ENCODE measurements at places on chromosomes 6 and 20.
A peak's percentile ranks its signal among the peaks of the same experiment; 100 is the strongest.

- DNase-seq, result no peak
Observed at GRCh38 chr20:63502671-63503172, 3.8 kb upstream of the EEF1A2 start.

GRCh38 chr6:170436209-170436809 is 116.8 kb downstream of the PSMB1 start:
- no peak for DNase-seq

- no peak for DNase-seq
Observed at GRCh38 chr6:33592595-33593413, 12.7 kb upstream of the BAK1 start.

GRCh38 chr6:156883497-156884252 is 106.5 kb downstream of the ARID1B start:
- DNase-seq, result peak; percentile 86

- no peak for DNase-seq
Observed at GRCh38 chr6:169101036-169101805, 152.4 kb downstream of the THBS2 start.

DNA sequence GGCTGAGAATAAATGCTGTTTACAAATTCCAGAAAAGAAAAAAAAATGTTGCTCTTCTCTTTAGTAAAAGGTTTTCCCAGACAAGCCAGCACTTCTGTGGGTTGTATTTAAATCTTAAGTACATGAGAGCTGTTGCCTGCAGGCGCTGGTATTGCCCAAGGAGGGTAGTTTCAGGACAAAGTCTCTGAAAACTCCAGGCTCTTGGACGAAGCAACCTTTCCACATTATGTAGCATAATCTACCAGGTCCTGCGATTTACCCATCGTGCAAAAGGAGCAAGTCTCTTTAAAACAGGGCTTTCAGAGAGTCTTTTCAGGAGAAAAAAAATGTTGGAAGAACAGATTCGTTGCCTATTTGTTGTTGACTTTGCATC is 65.6 kb downstream of the PLG start:
- DNase-seq, result no peak

GRCh38 chr6:70166088-70166958 is 136.6 kb downstream of the COL9A1 start:
- peak; percentile 30 for DNase-seq

GRCh38 chr6:3665608-3666007 is 85.9 kb downstream of the PXDC1 start:
- DNase-seq, result no peak

- no peak for DNase-seq
Observed at GRCh38 chr6:23199541-23199940, 630.2 kb downstream of the HDGFL1 start.

DNA sequence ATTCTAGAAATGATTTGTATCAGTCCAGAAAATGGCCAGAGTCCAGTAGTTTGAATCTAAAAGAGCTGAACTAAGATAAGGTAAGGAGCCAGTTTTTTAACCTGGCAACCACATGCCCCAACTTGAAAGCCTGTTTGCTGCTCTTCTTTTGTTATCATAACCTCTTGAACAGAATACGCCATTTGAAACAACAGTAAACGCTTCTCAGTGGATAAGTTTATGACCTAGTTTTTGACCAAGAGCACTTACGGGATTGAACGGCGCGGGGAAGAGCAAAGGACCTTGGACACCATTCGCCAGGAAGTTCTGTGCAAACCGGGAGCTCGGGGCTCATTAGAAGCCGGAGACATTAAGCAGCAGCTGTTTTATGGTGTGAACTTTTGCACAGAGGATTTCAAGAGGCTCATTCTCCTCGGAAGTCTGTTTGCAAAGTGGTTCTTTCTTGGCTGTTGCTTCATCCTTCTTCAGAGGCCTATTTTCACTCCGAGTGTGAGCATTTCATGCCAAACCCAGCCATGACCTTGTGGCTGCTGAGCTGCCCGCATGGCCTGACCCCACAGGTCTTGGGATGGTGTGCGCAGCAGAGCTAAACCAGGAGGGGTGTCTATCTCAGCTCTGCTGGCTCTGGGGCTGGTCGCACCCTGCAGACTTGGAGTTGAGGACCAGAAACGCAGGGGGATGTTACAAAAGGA is 215.1 kb downstream of the SOX4 start:
- peak; percentile 94 for DNase-seq

GRCh38 chr6:147046141-147046877 is 157.9 kb upstream of the STXBP5 start:
- DNase-seq, result no peak

- DNase-seq, result no peak
Observed at GRCh38 chr20:38589351-38589750, 8.4 kb downstream of the ADIG start.

DNA sequence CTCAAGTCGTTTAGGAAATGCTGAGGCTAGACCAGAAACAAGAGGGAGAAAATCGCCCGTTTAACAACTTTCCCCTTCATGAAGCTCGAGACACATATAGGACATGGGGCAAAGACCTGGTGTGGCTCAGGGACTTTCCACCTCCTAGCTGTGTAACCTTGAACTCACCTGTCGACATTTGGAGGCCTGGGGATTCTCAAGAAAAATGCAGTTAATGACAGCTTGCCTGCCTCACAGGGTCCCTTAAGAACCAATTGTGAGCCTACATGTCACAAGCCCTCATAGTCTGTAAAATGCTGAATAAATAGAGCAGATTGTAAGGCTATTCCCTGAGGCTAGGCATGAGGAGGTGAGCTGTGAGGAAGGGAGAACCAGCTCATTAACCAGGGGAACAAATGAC is 35.1 kb downstream of the MGME1 start:
- DNase-seq, result no peak

- DNase-seq, result no peak
Observed at GRCh38 chr6:43798688-43799444, 28.9 kb downstream of the VEGFA start.

DNA sequence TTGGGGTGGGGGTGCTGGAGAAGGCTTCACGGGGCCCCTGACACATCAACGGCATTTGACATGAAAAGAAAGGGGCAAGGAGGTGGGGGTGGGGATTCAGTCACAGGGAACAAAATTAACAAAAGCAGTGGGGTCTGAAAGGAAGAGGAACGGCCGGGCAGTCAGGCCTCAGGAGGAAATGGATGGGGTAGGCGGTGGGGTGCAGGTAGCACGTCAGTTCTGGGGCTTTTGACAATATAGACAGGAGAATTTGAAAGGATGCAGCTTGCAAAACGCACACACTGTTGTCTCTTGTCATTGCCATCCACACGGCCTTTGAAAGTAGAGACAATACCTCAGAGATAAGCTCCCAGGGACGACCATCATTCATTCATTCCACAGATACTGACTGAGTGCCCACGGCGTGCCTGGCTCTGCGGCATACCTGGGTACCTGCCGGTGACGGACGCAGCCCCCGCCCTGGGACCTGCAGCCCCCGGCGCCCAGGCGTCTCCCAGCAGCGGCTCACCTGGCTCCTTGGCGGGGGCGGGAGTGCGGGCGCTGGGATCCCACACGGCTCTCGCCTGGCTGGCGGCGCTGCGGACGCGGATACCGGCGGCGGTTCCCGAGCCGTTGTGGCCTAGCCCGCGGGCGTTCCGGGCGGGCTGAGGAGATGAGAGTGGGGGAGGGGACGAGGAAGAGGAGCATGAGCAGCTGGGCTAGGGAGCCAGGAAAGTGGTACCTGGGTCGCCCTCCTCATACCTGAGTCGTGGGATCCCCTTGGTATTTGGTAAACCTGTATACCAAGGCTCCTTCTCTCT is at the start of gene SLC26A8:
Gene SLC26A8 (minus strand): TSS at position 646 of the 800 bp plus-strand sequence. CDS start 4,934 bp downstream, outside the sequence.
- no peak for DNase-seq

DNA sequence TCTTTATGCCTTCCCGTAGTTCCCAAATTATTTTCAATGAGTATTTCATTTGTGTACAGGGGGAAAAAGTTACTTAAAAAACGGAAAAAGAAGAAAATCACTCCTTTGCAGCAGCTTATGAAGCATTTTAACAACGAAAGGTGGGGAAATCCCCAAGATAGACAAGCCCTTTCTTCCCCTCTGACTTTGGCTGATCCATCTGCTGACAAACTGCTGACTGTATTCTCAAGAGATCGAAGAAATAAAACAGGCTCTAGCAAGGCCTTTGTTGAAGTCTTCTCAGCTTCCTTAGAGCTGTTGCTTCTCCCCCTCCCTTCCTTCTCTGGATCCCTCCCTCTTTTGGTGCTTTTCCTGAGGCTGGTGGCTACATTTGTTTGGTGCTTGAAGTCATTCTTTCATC is 325.2 kb downstream of the NRN1 start:
- DNase-seq, result no peak

DNA sequence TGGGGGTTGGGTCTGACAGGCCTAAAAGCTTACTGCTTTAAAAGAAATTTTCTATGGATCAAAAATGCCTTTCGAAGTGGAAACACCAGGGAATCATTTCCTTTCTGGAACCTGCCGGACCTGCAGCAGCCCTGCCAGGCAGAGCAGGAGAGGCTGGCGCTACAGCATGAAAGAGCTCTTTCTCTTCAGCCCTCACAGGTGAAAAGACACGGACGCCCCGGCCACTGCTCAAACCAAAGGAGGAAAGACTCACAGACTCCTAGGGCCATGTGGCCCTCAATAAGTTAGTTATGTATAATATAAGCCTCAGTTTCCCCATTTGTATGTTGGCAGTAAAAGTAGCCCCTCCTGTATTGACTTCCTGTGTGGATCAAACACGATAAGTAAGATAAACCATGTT is 8.3 kb downstream of the SCML4 start:
- no peak for DNase-seq

GRCh38 chr6:107819964-107820337 is 4.2 kb downstream of the SCML4 start:
- no peak for DNase-seq

DNA sequence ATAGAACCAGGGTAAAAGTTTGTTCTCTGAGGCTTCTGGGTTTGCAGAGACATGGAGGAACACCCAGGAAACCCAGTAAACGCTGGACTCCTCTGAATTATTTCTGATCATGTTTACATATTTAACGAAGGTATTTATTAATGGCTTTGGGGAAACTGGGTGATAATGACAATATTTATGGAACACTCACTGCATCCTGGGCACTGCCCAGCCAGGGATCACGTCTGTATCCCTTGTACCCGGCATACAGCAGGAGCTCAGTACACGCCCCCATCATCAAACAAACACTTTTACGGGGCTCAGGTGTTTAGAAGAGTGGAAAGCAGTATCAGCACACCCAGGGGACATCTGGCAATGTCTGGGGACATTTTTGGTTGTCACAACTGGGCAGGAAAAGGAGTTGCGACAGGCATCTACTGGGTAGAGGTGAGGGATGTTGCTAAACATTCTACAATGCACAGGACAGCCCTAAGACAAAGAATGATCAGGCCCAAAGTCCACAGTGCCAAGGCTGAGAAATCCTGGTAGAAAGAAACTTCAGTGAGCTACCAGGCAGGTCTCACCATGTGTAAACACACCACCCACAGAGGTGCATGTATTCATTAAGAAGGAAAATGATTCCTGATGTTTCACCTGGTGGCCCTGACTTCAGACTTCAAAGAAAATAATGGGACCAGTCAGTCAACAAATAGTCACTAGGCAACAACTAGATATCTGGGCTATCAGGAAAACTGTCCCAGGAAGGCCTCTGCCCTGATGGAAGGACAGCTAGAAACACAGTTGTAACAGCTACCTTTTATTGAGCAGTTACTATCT is 35.3 kb downstream of the ZMYND8 start:
- DNase-seq, result peak; percentile 4

DNA sequence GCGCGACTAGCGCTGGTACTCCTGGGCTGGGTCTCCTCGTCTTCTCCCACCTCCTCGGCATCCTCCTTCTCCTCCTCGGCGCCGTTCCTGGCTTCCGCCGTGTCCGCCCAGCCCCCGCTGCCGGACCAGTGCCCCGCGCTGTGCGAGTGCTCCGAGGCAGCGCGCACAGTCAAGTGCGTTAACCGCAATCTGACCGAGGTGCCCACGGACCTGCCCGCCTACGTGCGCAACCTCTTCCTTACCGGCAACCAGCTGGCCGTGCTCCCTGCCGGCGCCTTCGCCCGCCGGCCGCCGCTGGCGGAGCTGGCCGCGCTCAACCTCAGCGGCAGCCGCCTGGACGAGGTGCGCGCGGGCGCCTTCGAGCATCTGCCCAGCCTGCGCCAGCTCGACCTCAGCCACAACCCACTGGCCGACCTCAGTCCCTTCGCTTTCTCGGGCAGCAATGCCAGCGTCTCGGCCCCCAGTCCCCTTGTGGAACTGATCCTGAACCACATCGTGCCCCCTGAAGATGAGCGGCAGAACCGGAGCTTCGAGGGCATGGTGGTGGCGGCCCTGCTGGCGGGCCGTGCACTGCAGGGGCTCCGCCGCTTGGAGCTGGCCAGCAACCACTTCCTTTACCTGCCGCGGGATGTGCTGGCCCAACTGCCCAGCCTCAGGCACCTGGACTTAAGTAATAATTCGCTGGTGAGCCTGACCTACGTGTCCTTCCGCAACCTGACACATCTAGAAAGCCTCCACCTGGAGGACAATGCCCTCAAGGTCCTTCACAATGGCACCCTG is 1.6 kb downstream of the TPBG start:
- peak; percentile 57 for DNase-seq

- DNase-seq, result no peak
Observed at GRCh38 chr6:125792680-125793079, 1.9 kb downstream of the NCOA7 start.

- no peak for DNase-seq
Observed at GRCh38 chr6:24996269-24996836, 60.6 kb upstream of the RIPOR2 start.

- peak; percentile 64 for DNase-seq
Observed at GRCh38 chr20:33474963-33475362, 14.9 kb upstream of the CBFA2T2 start.

GRCh38 chr6:48098923-48099322 is 12.1 kb downstream of the PTCHD4 start:
- peak; percentile 30 for DNase-seq

- DNase-seq, result no peak
Observed at GRCh38 chr20:60211618-60212463, 253.6 kb downstream of the CDH26 start.

DNA sequence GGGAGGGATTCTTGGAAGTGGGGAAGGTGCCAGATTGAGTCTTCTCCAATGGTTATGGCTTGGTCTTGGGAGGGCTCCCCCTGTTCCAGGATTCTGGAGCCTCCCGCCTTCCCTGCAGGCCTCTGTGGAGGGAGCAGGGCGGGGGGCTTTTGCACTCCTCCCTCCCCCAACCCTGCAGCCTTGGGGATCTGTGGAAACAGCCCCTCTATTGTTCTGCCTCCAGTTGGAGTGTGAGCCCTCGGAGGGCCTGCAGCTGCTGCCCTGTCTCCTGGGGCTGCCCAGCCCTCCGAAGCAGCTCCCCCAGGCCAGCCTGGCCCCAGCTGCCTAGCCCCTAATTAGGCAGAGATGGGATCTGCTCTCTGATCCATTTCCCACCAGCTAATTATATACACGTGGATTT is 14.7 kb downstream of the FAM110A start:
- DNase-seq, result no peak

GRCh38 chr6:159493231-159493897 is 199.7 kb downstream of the SOD2 start:
- DNase-seq, result no peak
